ENCODE measurements at places on chromosomes 3 and 15.
A peak's percentile ranks its signal among the peaks of the same experiment; 100 is the strongest.

DNA sequence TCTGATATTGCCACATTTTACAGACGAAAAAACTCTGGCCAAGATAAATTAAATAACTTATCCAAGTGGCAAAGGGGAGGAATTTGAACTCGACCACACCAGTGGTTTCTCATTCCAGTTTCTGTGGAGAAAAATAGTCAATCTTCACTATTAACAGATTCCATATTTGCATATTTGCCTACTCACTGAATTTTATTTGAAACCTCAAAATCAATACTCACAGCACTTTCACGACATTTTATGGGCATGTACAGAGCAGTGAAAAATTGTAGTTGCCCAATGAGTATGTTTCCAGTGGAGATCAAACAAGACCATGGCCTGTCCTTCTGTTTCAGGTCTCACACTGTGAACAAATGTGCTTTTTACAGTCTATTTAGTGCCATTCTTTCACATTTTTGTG is 374.3 kb downstream of the MAGI1 start:
- no peak for DNase-seq

DNA sequence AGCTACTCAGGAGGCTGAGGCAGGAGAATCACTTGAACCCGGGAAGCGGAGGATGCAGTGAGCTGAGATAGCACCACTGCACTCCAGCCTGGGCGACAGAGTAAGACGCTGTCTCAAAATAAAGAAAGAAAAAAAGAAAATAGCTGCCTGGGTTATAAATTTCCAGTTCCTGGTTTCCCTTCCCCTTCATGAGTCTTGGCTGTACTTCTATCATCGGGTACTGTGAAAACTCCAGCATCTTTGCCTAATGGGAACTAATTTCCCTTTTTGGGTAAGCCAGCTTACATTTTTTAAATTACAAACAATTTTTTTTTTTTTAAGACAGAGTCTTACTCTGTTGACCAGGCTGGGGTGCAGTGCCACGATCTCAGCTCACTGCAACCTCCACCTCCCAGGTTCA is 15.0 kb downstream of the DENND4A start:
- no peak for DNase-seq

- DNase-seq, result peak; percentile 61
Measured at GRCh38 chr3:31903686-31904431, 77.2 kb downstream of the OSBPL10 start.

DNA sequence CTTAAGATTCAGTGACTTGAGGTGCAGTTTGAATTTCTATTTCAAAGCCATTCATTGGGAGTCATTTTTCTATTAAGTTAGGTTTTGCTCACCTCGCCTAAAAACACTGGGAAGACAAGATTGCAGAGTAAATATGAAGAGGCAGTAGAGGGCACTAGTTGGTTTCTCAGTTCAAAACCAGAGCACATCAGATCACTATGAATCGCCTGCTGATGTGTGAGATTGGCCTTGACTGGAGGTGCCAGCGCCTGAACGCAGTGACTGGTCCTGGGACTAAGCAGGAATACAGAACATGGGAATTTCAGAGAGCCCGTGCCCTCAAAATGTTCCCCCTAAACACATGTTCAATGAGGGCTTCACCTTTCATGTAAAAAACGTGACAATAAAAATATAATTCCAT is 229.0 kb downstream of the ITPR1 start:
- peak; percentile 74 for DNase-seq

DNA sequence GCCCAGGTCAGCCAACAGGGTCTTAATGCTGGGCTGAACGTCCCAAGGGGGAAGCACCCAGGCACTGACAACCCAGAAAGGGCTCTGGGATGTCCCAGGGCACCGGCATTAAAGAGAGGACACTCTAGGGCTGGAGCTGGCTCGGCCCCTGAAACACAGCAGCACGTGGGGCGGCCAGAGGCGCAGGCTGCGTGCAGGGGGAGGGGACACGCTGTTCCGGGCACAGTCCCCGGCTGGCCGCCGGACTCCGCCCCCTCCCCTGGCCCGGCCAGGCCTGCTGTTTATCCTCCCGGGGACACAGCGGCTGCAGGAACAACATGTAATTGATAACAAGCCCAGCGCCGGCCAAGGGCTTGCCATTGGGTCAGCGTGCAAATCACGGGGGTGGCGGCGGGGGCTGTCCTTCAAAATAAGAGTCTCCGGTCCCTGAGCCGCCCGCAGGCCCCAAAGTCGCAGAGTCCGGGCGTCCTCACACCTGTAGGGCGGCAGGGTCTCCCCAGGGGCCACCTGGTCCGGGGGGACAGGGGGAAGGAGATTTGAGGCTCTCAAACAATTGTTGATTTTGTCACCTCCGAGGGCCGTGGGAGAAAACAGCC is 1.3 kb downstream of the KLF15 start:
- DNase-seq, result no peak

GRCh38 chr3:36957862-36958686 is 13.2 kb upstream of the TRANK1 start:
- peak; percentile 86 for DNase-seq

DNA sequence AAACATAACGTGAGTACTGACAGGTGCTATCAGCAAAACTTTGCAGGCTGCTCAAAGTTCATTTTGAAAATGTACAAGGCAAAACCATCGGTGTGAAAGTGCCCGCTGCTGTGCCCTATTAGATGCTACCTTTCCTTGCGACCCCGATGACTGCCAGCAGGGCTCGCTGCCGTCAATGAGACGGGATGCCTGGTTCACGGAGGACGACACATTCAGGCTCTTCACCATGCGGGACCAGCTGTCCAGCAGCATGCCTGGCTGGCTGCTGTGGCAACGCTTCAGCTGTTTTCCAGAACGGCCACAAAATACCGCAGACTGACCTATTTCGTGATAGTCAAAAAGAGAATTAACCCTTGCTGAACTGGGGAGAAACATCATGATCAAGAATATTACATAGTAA is 92.7 kb upstream of the OCA2 start:
- no peak for DNase-seq

- no peak for DNase-seq
Measured at GRCh38 chr15:57797568-57798267, 91.2 kb downstream of the POLR2M start.

DNA sequence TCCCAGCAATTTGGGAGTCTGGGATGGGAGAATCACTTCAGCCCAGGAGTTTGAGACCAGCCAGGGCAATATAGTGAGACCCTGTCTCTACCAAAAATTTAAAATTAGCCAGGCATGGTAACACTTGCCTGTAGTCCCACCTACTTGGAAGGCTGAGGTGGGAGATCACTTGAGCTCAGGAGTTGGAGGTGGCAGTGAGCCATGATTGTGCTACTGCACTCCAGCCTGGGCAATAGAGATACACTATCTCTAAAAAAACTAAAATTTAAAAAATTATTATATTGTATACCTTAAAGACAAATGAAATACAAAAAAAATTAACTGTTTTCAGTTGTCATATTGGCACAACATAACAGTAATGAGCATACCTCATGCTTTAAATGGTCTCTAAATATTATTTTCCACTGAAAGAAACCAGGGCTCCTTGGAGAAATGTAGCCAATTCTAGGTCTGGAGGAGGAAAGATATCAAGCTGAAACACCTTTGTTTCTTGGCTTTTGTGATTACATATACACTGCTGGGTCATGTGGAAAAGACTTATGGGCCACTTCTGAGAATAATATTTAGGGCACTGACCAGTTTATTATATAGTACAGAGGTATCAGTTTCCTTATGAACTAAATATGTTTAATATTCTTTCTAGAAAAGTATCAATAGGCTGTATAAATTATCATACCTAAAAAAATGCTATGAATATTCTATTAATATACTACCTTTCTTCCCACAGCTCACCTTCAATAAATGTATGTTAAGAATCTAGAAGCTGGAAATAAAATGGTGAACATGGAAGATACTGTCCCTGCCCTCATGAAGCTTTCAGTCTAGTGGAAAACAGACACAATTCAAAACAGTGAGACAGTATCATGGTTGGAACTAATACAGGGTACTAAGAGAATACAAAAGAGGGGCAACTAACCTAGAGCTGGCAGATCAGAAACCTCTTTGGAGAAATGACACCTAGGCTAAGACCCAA is 119.5 kb downstream of the TMCC1 start:
- DNase-seq, result no peak

DNA sequence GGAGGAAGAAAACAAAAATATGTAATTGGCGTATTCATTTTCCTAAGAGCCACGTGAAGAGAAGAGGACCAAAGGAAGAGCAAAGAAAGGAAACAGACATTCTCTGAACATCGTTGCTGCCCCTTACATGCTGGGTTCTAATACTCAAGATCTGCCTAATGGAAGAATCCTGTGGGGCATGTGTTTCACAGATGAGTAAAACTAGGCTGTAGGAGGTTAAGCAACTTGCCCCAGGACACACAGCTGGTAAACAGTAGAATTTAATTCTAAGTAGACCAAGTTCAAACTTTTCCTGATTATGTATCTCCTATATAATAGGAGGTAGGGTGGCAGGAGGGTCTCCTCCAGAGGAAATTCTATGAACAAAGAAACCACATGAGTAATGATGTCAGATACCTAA is 106.1 kb upstream of the TNFAIP8L3 start:
- no peak for DNase-seq

- DNase-seq, result no peak
Measured at GRCh38 chr3:160931474-160931873, 173.7 kb downstream of the B3GALNT1 start.

- no peak for DNase-seq
Measured at GRCh38 chr3:80870476-80871041, 890.9 kb downstream of the GBE1 start.

Data from bronchial epithelial cell (primary cell).